ENCODE measurements at places on chromosomes 12 and 14.

- no peak for DNase-seq
Observed at GRCh38 chr12:129614221-129614885, 289.5 kb downstream of the TMEM132D start.

GRCh38 chr12:138898-139534 lies 72.4 kb downstream of the IQSEC3 start:
- no peak for DNase-seq

- DNase-seq, result no peak
Observed at GRCh38 chr12:9969673-9970072, 1.5 kb upstream of the CLEC12A start.

DNA sequence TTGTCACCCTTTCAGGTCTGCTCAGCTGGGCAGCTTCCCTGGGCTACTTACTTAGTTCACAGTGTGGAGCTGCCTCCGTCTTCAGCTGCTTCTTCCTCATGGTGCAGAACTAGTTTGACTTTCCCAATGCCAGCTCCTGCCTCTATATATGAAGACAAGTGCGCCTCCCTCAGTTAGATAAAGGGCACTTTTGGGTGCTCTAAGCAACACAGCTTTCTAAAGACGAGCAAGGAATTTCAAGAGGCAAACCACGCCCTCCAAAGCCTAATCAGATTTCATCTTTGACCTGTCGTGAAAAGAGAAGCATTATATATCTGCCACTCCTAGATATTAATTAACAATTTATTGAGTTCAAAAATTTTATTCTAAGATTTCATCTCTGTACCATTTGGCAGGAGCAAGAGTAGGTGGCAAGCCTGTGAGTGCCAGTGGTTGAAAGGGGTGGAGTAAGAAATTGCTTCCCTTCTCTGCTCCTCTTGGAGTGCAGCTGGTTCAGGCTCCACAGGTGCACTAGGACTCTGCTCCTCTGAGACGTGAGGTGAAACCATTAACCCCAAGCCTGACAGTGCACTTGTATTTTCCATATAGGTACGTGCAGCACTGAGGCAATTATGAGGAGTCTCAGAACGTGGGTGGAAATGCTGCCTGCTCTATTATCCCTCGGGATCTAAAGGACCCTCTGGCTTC lies 2.1 kb upstream of the SLC11A2 start:
- no peak for DNase-seq

GRCh38 chr12:47078733-47079467 lies 521 bp upstream of the PCED1B start:
- DNase-seq, result no peak

DNA sequence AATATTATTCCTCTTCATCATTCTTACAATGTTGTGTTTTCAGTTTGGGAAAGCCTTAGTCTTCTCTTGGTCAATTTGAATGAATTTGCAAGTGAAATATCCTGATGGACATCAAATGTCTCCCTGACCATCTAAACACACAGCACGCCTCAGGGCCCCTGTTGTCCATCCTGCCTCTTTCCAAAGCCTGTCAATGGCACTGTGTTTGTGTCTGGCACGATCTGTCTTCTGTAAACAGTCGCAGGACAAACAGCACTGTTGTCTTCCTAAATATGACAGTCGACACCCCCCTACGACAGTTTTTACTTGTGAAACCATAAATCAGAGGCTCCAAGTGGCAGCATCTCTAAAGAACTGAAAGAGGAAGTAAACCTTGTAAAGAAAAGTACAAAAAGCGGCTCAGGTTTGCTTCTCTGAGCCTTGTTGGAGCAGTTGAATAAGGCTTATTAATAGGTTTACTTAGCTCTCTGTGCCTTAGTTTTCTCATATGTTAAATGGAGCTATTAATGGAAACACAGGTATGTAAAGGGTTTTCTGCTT lies 285.8 kb downstream of the NRXN3 start:
- DNase-seq, result no peak

DNA sequence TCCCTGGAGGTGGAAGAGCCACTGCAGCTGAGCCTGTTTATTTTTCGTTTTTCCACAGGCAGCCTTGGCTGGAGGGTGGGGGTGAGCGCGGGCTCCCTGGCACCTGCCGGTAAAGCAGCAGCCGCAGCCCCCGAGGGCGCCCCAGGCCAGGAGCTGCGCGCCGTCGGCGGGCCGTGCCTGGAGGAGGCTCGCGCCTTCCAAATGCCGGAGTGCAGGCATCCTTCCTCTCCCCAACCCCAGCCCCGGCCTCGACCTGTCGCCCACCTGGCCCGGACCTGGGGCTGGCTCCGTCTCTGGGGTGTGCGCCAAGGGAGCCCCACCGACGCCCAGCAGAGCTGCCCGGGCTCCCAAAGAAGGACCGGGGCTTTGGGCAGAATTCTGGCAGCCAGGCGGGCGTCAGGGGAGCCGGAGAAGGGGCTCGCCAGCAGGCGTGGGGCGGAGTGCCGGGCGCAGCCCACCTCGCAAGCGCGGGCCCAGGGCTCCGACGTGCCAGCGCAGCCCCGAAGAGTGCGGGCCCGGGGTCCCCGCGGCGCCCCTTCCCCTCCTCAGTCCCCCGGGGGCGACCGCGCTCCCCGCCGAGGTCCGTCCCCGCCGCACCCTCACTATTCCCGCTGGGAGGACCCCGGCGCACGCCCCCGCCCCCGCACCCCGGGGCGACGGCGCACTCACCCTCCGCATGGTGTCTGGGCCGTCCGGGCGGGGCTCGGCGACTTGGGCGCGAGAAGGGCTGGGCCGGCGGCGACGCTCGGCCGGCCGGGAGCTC lies 130.3 kb downstream of the NDUFA12 start:
- no peak for DNase-seq

DNA sequence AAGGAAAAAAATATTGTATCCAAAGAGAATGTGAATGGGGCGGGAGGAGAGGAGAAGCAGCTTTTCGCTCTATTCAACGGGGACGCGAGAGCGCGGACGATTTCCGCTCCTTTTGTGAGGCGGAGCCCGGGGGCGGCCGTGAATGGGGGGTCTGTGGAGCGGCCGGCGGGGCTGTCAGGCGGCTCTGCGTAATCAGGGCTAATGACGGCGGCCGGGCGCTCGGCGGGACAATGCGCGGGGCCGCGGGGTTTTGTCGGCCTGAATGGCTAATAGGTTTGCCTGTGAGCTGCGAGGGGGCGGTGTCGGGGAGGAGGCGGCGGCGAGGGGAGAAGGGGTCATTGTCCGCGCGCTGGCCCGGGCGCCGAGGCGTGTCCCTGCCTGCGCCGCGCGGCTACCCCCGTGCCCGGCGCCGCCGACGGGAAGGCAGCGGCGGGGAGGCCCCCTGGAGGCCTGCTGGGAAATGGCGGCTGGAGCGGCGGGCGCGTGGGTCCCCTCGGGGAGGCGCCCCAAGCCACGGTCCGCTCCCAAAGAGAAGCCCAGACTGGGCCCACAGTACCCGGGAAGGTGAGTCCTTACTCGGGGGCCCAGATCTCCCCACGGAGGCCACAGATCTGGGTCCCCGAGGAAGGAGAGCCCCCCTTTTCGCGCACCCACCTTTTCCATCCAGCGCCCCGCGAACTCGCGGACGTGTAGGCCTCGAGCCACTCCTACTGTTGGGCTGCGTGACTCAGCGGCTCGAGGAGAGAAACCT lies 6.0 kb downstream of the SIX6 start:
- peak; percentile 62 for DNase-seq

GRCh38 chr12:3510597-3510996 lies 19.6 kb downstream of the PRMT8 start:
- DNase-seq, result no peak

- DNase-seq, result peak; percentile 28
Observed at GRCh38 chr14:26255213-26255612, 342.6 kb downstream of the NOVA1 start.

- DNase-seq, result no peak
Observed at GRCh38 chr14:28596391-28596790, 170.2 kb upstream of the FOXG1 start.

DNA sequence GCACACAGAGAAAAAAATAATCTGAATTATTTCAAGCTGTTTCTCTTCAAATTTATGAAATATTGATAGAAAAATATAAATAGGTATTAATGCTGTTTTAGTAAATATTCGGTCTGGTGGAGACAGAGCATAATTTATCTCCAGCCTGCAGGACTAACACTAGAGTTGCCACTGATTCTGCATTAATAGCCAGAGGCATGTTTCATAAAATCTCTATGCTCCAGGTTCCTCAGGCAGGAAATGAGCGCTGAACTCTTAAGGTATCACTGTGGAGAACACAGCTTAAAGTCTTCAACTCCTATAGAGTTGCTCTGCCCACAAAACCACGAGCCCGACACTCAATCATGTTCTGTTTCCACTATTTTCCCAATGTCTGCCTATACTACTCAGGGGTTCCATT lies 470.0 kb upstream of the TMPO start:
- no peak for DNase-seq

Measured in NCI-H1694 treated with DMSO at 0.1 percent for 48 hours (cell line).